Stimulated activated CD4-positive, alpha-beta T cell treated with anti-CD3 and anti-CD28 coated beads, Interleukin-15, amount 100 ng/mL, for 1 hour (primary cell): ENCODE measurements at places on chromosomes 3 and 15.

- peak; percentile 9 for DNase-seq
Observed at GRCh38 chr15:28885630-28886430, at the start of gene APBA2. Gene APBA2, plus strand, starts transcription at chr15:28885974. Its CDS starts 167,911 bp downstream, at chr15:29053885.

DNA sequence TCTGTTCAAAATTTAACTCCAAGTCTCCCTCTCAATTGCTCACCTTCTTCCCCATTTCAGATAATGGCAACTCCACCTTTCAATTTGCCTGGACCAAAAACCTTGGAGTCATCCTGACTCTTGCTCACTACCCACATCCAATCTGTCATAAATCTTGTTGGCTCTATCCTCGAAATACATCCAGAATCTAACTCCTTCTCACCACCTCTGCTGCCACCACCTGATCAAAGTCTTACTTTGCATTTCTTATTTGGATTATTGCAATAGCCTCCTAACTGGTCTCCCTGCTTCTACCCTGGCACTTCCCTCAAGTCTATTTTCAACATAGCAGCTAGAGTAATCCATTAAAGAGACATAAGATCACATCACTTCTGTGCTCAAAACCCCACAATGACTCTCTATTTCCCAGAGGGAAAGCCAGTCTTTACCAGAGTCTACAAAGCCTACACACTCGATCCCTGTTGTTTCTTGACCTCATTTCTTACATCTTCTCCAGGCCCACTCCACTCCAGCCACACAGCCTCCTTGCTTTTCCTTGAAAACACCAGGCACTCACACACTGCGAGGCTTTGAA, 86.6 kb downstream of the GPR156 start:
- DNase-seq = no peak

- no peak for DNase-seq
Observed at GRCh38 chr3:95356764-95357501, 1294.1 kb downstream of the NSUN3 start.

DNA sequence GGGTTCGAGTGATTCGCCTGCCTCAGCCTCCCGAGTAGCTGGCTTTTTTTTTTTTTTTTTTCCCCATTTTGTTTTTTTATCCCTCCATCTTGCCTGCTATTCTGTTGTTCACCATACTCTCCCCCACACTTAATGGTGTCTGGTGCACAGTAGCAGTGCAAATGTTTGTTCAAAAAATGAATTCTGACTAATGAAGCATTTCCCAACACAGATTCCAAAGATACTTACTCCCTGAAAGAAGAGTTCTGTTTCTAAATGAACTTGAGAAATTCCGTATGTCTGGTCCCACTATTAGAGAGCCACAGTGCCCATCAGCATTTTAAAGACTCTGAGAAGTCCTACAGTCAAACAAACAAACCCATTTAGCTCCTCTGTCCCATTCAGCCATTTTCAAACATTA, 9.5 kb downstream of the EDEM1 start:
- no peak for DNase-seq

DNA sequence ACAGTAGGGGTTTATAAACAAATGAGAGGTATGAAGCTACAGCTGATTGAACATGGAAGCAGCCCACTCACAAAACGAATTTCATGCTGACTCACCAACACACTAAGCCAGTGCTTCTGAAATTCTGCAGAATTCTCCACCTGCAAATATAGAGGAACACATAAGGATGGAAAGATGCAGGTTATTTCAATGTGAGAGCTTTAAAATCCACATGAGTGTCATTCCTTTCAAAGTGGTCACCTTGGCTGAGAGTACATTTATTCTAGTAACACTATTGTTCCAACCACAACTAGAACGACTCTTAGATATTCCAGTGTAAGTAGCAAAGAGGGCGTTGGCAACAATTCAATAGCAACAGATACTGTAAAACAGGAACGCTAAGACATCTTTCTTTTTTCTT, 189.9 kb upstream of the TSC22D2 start:
- no peak for DNase-seq

DNA sequence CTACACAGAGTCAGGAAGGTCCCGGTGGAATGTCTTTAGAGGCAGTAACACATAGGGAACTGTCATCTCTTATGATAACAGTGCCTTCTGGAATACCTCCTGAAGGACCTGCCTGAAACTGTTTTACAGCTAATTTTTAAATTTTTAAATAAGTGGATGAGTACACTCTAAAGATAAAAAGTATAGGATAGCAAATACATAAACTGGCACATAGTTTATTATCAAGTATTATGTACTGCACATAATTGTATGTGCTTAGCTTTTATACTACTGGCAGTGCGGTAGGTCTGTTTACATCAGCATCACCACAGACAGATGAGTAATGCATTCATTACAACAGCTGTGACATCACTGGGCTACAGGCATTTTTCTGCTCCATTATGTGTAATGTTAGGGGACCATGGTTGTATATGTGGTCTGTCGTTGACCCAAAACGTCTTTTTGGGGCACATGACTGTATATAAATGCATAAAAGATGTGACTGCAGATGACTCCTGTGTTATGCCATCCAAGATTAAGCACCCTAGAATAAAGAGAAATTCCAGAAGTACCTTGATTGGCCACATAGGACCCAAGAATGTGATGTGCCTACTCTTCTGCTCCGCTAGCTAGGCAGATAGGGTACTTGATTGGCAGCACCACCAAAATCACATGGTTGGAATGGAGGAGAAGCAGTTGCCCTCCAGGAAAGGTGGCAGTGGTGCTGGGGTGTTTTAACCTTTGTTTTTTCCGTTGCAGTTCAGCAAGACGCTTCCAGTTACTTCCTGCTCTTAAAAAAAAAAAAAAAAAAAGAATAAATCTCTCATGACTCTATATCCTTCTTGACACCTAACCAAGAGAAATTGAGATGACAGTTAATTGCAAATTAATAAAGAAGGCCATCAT, 3.3 kb downstream of the VPS8 start:
- no peak for DNase-seq

- no peak for DNase-seq
Observed at GRCh38 chr3:89527736-89528305, 420.4 kb downstream of the EPHA3 start.

GRCh38 chr3:42489937-42490227, 12.6 kb upstream of the VIPR1 start:
- no peak for DNase-seq

DNA sequence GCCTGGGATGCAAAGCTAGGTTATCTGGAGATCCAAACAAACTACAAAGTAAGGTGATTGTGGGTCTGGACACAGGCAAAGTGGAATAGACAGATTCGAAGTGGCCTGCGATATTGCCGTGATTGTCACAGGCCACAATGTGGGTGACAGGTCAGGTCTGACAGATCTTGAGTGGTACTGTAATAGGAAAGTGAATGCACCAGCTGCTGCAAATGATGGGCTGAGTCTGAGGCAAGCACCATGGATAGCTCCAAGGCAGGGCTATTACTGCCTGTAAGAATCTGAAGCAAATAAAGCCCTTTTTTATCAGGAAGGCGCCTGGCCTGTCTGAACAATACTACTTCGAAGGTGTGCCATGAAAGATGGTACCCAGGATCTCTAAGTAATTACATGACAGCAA, 10.0 kb downstream of the ARMC8 start:
- no peak for DNase-seq

- DNase-seq = no peak
Observed at GRCh38 chr15:37921527-37922385, 12.7 kb upstream of the TMCO5A start.

DNA sequence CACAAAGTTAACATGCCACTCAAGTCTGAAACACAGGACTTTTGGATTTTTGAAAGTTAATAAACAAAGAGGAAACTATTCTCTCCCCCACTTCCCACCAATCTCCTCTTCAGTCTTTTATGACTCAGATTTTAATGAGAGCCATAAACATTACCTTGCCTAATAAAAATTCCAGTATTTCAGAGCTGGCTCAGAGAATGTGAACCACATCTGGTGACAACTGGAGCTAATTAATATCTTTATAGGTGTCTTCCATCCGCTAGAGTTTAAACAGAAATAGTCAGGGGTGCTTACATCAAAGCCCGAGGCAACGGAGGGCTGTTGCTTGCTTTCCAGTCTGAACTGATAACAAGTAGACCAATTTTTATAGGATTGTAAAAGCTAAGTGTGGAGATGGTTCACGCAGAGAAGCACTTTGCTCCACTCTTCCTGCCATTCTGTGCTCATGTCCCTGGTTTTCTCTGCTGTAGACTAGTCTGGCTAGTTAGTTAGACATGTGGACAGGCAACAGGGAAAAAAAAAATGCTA, 363.6 kb downstream of the NR2F2 start:
- DNase-seq = no peak

- DNase-seq = no peak
Observed at GRCh38 chr3:42182555-42182954, 83.4 kb downstream of the CCK start.

- no peak for DNase-seq
Observed at GRCh38 chr3:52532838-52533622, 627 bp downstream of the NT5DC2 start.

- DNase-seq = no peak
Observed at GRCh38 chr15:31160740-31161495, 59.4 kb upstream of the TRPM1 start.

GRCh38 chr15:48426941-48427340, 95.7 kb downstream of the DUT start:
- no peak for DNase-seq

DNA sequence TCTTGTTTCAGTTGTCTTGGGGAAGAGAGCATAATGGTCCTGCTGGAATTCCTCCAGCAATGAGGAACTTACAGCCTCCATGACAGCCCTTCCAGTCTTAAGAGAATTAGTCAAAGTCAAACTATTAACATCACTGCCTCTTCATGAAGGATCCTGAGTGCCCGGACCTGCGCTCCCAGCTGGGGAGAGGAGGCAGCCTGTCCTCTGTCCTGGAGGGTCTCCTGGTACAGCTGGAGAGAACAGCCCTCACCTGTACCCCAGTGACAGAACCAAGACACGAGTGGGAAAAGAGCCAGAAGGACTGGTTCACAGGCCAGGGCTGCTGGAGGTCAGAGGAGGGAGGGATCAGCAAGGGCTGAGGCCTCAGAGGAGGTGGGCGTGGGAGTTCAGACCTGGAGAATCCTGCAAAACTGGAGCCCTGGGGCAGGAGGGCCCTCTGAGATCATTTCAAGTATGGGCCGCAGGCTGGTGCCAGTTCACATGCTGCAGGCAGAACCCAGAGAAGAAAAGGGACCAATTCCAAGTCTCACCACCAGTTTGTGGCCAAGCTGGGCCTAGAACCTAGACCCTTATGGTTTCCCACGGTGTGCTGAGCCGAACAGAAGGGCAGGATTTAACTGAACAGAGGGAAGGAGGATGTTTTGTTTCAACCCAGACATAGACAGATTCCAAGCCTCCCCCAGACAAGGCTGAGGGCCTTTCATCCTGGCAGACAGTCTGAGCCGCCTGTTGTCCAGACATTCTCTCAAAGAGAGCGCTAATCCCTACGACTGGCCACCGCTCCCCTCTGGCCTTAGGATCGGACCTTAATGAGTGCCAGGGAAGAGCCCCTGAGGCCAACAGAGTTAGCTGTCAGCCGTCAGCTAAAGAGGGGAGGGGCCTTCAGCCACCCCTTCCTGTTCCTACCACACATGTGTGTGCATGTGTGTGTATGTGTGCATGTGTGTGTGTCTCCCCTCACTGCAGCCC, 18.2 kb downstream of the LOXL1 start:
- no peak for DNase-seq

DNA sequence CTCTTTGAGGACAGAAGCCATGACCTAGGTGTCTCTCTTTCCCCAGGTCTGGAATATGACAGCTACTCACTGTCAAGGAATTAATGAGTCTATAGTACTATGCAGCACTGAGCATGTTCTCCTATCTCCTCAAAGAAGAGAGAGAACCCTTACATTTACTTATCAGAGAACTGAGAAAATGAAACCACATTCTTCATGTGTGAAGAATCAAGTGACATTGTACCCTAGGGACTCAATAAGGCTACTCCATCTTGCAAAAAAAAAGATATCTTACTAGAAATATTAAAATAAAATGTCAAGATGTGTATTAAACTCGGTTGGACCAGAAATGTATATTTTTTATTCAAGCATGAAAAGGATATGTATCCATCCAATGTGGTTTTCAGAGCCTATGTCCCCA, 133.2 kb upstream of the COL8A1 start:
- no peak for DNase-seq

DNA sequence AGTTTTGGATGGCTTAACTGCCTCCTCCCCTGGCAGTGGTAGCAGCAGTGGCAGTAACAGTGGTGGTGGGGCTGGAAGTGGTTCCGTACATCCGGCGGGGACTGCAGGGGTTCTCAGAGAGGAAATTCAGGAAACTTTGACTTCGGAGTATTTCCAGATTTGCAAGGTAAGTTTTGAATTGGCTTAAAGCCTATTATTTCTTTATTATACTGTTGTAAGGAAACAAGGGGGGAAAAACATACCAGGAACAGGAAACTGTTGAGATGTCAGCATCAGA, 1.5 kb downstream of the STXBP5L start:
- no peak for DNase-seq

- no peak for DNase-seq
Observed at GRCh38 chr15:80216141-80216540, 35.9 kb downstream of the CTXND1 start.
